ENCODE measurements at places on chromosomes 7 and 10. TPM values are rescaled to one million over a fixed set of nuclear protein-coding genes. Genes with fewer than 3 reads are reported as not detected.
A peak's percentile ranks its signal among the peaks of the same experiment; 100 is the strongest.

The RNF32 gene
- 0.56 TPM for total RNA-seq

The ATRNL1 gene
- 24.0 TPM for total RNA-seq

The HOXA3 gene
- not detected for total RNA-seq

The BET1 gene
- 35.7 TPM for total RNA-seq

The LRIT1 gene
- 0.07 TPM for total RNA-seq

DNA sequence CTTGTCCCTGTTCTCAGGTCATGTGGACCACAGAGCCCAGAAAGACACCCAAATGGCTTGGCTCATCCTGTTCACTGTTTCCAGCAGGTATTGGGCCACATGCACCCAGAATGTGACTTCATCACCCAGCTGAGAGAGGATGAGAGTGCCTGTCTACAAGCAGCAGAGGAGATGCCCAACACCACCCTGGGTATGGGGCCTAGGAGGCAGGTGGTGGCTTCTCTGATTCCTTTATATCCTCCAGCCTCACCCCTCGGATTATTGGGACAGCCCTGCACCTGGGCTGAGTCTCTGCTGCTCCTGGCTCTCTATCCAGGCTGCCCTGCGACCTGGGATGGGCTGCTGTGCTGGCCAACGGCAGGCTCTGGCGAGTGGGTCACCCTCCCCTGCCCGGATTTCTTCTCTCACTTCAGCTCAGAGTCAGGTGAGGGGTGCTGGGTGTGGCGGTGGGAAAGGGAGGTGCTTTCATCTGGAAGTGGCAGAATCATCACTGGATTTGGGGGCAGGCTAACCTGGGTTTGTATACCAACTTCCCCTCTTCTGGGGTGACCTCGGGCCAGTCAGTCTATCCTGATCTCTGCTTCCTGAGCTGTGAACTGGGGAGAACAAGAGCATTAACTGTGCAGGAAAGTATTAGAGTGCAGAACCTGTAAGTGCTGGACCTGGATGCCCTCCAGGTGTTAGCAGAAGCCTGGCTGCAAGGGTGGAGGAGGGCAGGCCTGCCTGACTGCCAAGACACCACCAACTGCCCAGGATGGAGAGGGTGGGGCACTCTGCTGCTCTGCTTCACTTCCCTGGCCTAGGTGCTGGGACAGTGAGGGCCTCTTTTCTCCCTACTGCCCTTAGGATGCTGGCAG lies 5.2 kb downstream of the GHRHR start:
- H3K27me3 ChIP-seq, result no peaks in the 10 kb centered on the region
- no peaks in the 10 kb centered on the region for H3K4me1 ChIP-seq
- no peak overlapping the region for H3K4me3 ChIP-seq

- H3K36me3 ChIP-seq, result no peaks in the 10 kb centered on the region
- peak overlapping the region; percentile 14 for H3K4me3 ChIP-seq
- peaks cover 49% of the 10 kb centered on the region for H3K4me1 ChIP-seq
- H3K27me3 ChIP-seq, result peaks cover 77% of the 10 kb centered on the region
- peak; percentile 72 for DNase-seq
These were observed 291.5 kb upstream of the NFE2L3 start for GRCh38 chr7:25860275-25861163.

- H3K4me1 ChIP-seq, result no peaks in the 10 kb centered on the region
- DNase-seq, result no peak
- no peak overlapping the region for H3K27ac ChIP-seq
- H3K4me3 ChIP-seq, result no peak overlapping the region
These were observed 163.3 kb upstream of the AKR1E2 start for GRCh38 chr10:4662576-4663161.

DNA sequence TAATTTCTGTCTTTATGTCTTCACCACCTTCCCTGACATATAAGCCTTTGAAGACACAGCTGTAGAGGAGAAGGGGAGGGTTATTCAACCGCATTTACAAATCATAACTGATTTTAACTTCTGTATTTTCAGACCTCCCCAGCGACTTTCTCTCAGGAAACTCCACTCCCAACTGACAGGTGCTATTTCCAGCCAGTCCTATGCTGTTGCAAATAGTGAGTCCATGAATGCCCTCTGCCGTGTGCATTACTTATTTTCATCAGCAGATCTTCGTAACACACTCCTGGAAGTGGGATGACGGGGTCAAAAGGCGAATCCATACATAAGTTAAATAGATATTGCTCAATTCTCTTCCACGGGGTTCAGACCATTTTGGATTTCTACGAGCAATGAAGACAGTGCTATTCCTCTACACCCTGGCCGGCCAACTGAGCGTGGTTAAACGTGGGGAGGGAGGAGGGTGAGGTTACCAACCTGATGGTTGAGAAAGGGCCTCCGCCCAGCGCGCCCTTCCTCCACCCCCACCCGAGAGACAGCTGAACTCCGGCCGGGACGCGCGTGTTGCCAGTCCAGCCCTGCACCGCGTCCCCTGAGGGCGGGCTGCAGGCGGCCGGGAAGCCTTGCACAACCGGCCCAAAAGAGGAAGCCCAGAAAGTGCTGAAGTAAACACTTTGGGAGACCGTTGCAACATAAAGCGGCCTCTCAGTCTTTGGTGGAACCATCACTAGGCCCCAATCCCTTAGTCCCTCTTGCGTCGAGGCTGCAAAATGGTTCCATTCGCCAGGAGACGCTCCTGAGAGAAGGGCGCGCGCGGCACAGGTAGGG lies at the start of gene APBB1IP:
APBB1IP (plus strand) TSS at position 705 of the 825 bp plus-strand sequence. CDS start 53,986 bp downstream, outside the sequence.
- H3K27me3 ChIP-seq, result peaks cover 38% of the 10 kb centered on the region
- peak; percentile 71 for DNase-seq
- H3K27ac ChIP-seq, result no peak within 1 kb of the TSS
- H3K4me1 ChIP-seq, result peaks cover 14% of the 10 kb centered on the region
- no peaks in the 10 kb centered on the region for H3K36me3 ChIP-seq

DNA sequence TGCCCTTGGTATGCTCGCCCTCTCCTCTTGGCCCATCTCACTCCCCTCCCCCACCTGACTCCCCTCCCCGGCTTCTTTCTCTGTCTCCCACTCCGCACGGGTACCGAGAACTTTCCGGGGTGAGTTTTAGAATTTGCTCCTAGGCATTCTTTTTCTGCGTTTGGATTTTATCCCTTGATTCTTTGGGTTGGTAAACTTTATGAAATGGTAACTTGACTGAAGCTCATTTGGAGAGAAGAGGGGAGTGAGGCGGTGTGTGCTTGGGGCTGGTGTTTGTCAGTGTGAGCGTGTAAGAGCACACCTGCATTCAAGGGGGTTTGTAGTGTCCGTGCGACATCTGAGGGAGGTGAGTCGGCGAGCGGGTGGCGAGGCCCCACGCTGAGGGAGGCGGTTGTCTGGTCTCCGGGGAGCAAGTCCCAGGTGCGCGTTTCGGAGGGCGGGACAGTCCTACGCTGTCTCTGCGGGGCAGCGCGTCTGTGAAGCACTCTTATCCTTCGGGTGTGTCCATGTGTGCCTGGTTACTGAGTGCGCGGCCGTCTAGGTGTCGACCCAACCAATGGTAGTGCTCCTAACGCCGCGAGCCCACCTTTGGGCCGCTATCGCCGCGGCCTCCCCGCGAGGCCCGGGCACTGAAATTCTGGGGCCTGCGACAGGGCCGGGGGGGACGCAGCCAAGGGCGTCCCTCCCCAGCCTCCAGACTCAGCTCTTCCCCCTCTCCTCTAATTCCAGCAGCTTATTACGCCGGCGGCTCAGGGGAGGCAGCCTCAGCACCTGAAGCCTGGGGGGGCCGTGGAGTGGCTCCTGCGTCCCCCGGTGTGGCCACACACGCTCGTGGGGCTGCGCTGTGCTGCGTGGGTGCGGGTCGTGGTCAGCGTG lies 2.6 kb upstream of the ZNF503 start:
- no peaks in the 10 kb centered on the region for H3K36me3 ChIP-seq
- peaks cover 98% of the 10 kb centered on the region for H3K27me3 ChIP-seq
- no peak overlapping the region for H3K27ac ChIP-seq
- peaks cover 56% of the 10 kb centered on the region for H3K4me1 ChIP-seq
- H3K4me3 ChIP-seq, result peak overlapping the region; percentile 65

DNA sequence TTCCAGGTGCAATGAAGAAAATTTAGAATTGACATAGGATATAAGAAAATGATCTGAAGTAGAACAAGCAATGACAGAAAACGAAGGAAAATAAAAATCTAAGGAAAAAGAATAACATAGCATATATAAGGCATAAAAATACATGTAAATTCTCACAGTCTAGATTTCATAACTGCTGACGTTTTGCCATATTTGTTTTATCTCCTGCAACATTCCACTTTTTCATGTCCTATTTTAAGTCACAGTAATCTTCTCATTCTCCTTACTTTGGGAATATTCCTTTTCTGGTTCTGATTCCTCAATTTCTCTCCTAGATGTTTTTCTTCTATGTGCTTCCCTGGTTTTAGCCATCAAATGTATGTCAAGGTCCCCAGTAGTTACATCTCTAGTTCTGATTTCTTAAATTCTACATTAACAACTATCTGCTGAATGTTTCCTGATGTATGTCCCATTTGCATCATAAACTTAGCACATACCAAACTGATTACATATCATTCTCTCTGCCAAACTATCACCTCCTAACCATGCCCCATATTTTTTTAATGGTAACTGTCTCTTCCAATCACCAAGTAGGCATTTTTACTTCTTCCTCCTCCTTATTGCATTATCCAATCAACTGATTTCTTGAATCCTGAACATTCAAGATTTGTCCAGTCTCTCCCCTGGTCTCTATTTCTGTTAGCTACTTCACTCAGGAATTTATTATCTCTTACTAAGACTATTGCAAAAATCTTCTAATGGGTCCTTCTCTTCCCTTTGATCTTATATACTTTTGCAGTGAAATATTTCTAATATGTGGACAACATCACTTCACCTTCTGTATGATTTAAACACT lies 171.3 kb downstream of the DNAJC1 start:
- no peaks in the 10 kb centered on the region for H3K27me3 ChIP-seq
- H3K36me3 ChIP-seq, result peaks cover 32% of the 10 kb centered on the region
- no peak for DNase-seq
- no peaks in the 10 kb centered on the region for H3K4me1 ChIP-seq
- H3K27ac ChIP-seq, result no peak overlapping the region

DNA sequence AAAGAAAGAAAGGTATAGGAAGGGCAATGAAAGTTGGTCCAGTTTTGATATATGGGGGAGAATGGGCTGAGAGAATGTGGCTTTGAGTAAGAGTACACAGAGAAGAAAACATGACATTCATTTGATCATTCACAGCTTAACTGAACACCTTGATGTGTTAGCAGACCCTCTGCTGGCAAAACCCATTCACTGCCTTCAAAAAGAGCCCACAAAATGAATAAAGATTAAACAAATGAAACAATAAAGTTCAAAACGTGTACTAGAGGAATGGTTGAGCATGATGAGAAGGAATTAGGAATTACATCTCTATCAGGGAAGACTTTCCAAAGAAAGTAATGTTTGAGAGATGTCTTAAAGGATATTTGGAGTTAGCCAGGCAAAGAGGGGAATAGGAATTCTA lies 2.1 kb downstream of the WEE2 start:
- H3K4me1 ChIP-seq, result peaks cover 34% of the 10 kb centered on the region
- no peaks in the 10 kb centered on the region for H3K27me3 ChIP-seq

DNA sequence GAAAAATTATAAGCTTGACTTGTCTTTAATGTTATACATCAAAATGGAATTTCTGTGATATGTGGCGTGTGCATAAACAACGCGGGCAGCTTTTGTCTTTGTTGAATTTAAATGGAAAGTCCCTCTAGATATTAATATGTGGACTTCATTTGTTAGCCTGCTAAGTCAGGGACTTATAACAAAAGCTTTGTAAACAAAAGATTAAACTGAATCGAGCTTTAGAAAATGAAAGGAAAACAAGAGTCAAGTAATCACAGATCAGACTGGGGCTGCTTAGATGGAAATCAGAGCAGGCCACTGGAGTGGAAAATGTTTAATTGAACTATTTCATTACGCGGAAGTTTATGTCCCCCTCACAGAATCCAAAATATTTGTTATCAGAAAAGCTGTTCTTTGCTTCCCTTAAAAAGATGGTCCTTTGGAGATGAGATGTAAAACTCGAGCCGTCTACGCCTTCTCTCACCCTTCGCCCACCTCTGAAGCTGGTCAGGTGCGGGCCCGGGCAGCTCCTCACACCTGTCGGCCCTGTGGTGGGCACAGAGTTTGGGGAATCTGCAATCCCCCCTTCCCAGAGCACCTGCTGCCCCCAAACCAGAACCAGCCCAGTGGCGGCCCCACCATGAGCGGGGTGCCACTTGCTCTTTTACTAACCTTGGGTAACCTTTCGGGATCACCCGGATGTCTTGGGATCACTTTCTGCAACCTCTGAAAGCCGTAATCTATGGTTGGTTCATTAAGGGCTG lies 116.2 kb downstream of the EBF3 start:
- no peaks in the 10 kb centered on the region for H3K27me3 ChIP-seq
- H3K4me1 ChIP-seq, result no peaks in the 10 kb centered on the region
- no peak overlapping the region for H3K4me3 ChIP-seq
- DNase-seq, result no peak
- H3K36me3 ChIP-seq, result no peaks in the 10 kb centered on the region
- H3K27ac ChIP-seq, result no peak overlapping the region

DNA sequence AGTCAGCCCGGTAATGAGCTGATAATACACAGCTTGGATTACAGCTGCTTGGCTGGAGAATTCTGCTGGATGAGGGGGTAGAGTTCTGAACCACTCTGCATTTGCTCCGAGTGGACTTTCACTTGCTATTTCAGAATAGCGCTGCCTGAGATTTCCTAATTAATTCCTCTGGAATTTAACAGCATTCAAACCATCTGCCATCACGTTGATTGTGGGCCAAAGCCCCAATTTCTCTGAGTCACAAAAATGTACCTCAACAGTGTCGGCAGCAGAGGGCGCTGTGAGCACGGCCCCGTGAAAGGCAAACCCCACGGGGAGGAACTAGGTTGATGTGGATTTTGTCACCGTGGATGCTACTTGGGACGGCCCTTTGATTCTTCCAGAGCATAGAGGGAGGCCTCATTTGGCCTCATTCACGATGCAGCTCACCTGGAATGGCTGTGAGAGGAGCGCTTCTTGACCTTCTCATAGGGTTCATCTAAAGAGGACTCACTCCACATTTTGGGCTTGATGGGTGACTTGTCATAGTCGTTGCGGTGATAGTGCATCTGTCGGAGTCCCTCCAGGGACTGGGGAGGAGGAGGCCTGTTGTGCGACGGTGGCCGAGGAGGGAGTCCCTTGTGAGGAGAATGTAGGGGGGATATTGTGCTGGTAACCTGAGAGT lies 73.3 kb downstream of the PRPF18 start:
- no peak overlapping the region for H3K4me3 ChIP-seq
- H3K4me1 ChIP-seq, result no peaks in the 10 kb centered on the region
- H3K27me3 ChIP-seq, result no peaks in the 10 kb centered on the region
- peak; percentile 66 for DNase-seq
- no peak overlapping the region for H3K27ac ChIP-seq

DNA sequence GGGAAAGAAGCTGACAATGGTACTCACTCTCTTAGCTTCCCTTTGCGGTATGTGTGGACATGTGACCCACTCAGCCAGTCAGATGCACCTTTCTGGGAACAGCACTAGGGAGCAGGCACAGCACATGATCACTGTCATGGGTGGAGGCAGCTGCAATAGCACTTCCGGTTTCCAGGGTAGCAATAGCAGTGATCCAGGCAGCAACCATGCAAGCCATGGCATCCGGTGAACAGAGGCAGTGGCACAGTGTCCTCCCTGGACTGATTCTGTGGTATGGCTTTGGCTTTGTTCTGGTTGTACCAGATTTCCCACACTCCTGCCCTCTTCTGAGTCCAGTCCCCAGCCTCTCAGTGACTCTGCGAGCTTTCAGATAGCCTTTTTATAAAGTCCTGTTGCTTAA lies 86.8 kb upstream of the NAMPT start:
- no peak for DNase-seq
- H3K27ac ChIP-seq, result no peak overlapping the region
- H3K4me1 ChIP-seq, result peaks cover 4% of the 10 kb centered on the region
- H3K4me3 ChIP-seq, result no peak overlapping the region
